ENCODE measurements at places on chromosomes 3 and 15.

- DNase-seq = no peak
These were observed 369.1 kb downstream of the RORA start for GRCh38 chr15:60859996-60860494.

- no peak for DNase-seq
These were observed 145.1 kb upstream of the PLSCR5 start for GRCh38 chr3:146750196-146750595.

DNA sequence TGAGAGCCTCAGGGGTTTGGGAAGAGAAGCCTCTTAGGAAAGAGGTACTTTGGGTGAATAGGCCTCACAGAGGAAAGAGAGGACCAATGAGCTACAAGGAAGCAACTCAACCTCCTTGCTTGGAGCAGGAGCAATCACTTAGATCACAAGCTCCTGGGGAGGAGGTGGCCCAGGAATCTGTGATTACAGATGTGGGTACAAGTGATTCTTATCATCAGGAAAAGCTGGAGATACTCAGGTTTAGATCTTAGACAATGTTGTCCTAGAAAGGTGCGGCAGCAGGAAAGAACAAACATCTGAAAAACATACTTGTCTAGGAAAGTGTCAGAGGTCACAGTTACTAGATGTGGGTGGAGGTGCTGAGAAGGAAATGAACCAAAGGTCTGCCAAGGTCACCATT is 8.2 kb downstream of the PARP16 start:
- no peak for DNase-seq

DNA sequence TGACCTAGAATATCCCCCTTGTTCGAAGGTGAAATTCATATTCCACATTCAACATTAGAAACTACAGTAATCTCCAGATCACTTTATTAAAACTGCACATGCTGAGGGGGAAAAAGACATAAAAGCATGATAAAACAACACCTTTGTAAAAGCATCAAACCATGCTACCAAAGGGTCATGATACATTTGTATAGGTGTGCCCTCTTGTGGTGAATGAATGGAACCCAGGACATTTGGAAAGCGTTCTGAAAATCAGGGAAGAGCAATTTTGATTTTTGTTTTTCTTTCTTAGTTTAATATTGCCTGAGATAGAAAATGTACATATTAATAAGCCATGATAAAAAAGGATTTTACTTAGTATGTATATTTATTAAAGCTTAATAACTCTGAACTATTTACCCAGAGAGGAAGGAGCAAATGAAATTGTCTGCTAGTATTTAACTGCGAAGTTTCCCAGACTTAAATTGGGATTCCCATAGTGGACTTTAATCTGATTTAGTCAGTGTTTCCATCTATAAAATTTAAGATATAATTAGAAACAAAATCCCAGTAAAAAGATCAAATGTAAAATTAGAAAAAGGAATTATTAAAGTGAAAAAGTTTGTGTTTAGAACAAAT is 105.8 kb upstream of the ARL6 start:
- DNase-seq = no peak

- no peak for DNase-seq
These were observed 18.6 kb downstream of the THSD4 start for GRCh38 chr15:71133747-71134472.

DNA sequence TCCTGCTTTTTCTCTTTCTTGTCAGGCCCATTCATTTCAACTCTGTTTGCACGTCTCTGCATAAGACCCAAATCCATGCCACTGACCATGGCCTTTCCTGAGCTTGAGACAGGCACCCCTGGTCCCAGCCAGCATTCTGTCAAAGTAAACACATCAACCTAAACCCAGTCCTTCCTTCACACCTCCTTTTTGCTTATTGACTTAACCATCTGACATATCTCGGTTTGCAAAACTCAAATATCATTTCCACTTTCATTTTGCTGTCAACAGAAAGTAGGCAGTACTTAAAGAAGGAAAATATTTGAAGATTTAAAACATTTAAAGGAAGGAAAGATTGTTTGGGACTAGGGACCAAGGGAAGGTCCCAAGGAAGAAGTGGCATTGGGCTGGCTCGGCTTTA is 48.2 kb upstream of the KBTBD8 start:
- no peak for DNase-seq

DNA sequence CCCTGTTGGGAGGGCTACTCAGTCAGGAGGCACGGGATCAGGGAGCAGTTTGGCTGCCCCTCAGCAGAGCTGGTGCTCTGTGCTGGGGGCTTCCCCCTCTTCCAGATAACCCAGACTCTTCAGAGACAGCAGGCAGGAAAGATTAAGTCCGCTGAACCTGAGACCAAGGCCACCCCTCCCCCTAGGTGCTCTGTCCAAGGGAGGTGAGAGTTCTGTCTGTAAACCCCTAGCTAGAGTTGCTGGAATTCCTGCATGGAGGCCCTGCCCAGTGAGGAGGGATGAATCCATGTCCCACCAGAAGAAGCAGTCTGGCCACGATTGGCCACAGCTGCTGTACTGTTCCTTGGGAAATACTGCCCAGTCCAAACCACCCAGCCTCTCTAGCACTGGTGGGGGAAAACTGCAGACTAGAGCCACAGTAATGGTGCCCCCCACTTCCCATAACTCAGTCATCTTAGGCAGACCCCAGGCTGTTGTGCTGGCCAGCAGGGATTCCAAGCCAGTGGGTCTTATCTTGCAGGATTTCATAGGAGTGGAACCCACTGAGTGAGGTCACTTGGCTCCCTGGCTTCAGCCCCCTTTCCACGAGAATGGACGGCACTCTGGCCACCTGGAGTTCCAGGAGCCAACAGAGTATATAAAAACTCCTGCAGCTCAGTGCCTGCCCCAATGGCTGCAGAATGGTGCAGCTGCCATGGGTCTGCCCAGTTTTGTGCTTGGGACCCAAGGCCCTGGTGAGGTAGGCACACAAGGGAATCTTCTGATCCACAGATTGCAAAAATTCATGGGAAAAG is 42.9 kb downstream of the NPAP1 start:
- no peak for DNase-seq

- DNase-seq = no peak
These were observed 3.6 kb downstream of the CPLX3 start for GRCh38 chr15:74829991-74830390.

DNA sequence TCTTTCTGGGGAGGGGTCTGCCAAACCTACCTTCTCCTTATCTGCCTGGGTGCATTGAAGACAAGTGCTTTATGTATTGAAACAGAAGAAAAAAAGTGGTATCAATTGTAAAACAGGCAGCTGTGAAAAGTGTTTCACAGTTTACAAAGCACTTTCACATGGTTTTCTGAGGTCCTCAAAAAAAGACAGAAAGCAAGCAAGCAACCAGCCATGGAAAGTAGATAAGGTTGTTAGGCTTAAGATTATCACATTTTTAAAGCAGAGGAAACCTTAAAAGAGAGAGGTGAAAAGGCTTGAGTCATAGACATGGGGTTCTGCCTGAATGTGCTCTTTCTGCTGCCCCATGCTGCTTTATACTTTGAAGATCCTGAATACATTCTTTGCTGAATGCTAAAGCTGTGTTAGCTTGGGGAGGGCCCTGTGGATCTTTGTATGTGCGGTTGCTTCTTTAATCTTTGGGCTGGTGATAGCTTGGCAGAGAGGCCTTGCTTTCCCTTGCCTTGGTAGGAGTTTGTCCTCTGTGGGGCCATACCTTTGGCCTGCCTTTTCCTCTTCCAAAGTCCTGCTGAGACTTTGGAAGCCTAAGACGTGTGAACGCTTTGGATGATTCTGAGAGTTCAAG is 2.6 kb downstream of the SMAD3 start:
- no peak for DNase-seq
